Activated B cell treated with CpG ODN at 0.5 μM for 24 hours (primary cell): ENCODE measurements at places on chromosomes 5 and 9.
A peak's percentile ranks its signal among the peaks of the same experiment; 100 is the strongest.

DNA sequence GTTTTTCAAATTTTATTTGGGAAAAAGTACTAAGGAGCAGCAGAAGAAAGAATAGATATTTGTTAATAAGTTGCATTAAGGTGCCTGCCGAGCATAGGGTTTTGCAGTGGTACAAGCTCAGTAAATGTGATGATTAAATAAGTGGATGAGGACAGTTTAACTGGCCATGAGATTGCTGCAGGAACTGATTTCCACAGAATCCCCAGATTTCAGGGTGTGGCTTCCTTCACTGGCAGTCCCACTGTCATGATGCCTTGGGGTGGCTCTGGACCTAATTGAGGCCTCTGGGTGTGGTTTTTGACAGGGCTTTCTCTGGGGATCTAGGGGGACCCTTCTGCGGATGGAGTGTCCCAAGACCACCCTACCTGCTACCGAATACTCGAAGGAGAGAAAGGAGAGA is 1.4 kb downstream of the PHF24 start:
- H3K36me3 ChIP-seq: no peaks in the 10 kb centered on the region
- H3K27me3 ChIP-seq: peaks cover 57% of the 10 kb centered on the region
- H3K27ac ChIP-seq: no peak overlapping the region
- no peak overlapping the region for H3K4me3 ChIP-seq
- DNase-seq: no peak

- peaks cover 57% of the 10 kb centered on the region for H3K4me1 ChIP-seq
- peak; percentile 59 for DNase-seq
- no peaks in the 10 kb centered on the region for H3K36me3 ChIP-seq
Observed at GRCh38 chr5:124056991-124057723, 545.2 kb downstream of the CSNK1G3 start.

DNA sequence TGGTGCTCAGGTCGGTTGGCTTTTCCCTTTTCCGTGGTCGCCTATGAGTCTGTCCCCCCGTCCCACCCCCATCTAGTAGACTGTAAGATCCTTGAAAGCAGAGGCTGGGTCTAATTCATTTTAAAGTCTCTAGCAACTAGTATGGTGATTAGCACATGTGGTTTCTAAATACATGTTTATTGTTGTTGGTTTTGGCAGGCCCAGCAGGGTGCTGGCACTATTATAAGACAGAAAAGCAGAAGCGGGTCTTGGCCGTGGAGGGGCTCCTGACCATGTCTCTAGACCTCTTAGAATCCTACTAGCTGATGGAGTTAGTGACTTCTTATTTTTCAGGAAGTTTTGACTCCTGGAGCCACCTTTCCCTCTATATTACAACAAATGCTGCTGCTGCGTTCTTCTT is 61.5 kb upstream of the TNFSF8 start:
- no peaks in the 10 kb centered on the region for H3K27me3 ChIP-seq
- no peaks in the 10 kb centered on the region for H3K36me3 ChIP-seq
- H3K4me3 ChIP-seq: no peak overlapping the region
- DNase-seq: no peak
- H3K4me1 ChIP-seq: peaks cover 16% of the 10 kb centered on the region
- no peak overlapping the region for H3K27ac ChIP-seq

GRCh38 chr5:15320871-15321270 is 179.1 kb upstream of the FBXL7 start:
- H3K4me1 ChIP-seq: no peaks in the 10 kb centered on the region
- no peak overlapping the region for H3K4me3 ChIP-seq
- no peak for DNase-seq
- H3K36me3 ChIP-seq: no peaks in the 10 kb centered on the region

DNA sequence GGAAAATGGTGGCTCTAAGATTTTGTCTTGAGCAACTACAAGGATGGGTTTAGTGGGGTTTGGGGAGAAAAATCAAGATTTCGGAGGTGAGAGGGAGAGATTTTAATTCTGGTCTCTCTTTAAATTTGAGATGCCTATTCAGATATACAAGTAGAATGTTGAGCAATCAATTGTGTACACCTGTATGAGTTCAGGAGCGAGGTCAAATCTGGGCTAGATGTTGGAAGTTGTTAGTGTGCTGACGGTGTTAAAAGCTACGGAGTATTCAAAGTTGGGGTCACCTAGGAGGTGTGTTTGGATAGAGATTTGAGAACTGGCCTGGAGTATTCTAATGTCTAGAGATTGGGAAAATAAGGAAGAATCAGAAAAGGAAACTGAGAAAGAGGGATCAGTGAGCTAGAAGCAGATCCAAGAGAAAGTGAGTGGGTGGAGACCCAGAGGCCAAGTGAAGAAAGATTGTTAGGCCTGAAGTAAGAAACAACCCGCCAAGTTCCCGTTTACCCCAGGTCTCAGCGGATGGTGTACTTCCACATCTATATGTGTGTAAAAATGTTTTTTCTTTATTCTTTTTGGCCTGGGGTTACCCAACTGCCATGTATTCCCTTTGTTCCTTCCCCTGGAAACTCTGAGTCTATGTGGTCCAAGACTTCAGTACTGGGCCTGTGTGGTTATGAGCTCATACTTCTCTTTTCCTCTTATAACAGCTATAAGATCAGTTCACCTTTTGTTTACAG is 11.9 kb upstream of the ARHGAP26 start:
- no peak overlapping the region for H3K27ac ChIP-seq
- DNase-seq: no peak
- no peak overlapping the region for H3K4me3 ChIP-seq
- H3K36me3 ChIP-seq: no peaks in the 10 kb centered on the region

DNA sequence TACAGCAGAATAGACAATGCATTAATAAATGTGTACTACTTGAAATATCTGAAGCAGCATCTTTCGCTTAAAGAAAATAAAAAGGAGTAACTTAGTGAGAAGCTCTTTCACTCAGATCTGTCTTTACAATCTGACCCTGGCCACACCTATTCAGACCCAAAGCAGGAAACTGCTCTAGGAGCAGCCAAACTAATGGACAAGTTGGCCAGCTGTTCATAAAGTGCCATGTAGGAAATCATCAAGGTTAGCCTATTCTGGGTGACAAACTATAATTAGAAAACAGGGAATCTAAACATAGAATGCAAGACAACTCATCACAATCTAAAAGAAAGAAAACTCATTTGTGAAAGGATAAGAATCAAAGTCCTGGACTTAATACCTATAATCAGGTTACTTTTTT is 101.3 kb downstream of the AGTPBP1 start:
- peaks cover 31% of the 10 kb centered on the region for H3K36me3 ChIP-seq
- no peak overlapping the region for H3K27ac ChIP-seq
- no peak for DNase-seq
- H3K4me3 ChIP-seq: no peak overlapping the region
- peaks cover 2% of the 10 kb centered on the region for H3K4me1 ChIP-seq

- no peak overlapping the region for H3K27ac ChIP-seq
- H3K4me1 ChIP-seq: no peaks in the 10 kb centered on the region
- no peak for DNase-seq
- no peaks in the 10 kb centered on the region for H3K27me3 ChIP-seq
- H3K36me3 ChIP-seq: no peaks in the 10 kb centered on the region
- no peak overlapping the region for H3K4me3 ChIP-seq
Observed at GRCh38 chr9:84807870-84808390, 138.4 kb downstream of the NTRK2 start.

DNA sequence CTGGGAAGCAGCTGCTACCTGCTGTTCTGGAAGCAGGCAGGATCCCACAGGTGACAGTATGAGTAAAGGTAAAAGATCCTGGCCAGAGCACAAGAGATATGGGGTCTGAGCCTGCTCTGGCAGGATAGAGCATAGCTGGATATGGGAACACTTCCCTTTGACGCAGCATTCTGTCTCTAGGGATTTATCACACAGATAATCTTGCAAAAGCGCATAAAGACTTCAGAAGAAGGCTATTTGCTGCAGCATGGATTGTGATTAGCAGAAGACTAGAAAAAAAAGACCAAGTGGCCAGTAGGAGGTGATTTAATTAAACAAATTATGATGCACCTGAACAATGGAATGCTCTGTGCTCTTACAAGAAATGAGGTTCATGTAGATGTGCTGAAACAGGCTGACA is 52.4 kb upstream of the PWWP2A start:
- no peaks in the 10 kb centered on the region for H3K4me1 ChIP-seq
- no peak overlapping the region for H3K27ac ChIP-seq
- no peaks in the 10 kb centered on the region for H3K36me3 ChIP-seq
- H3K27me3 ChIP-seq: peaks cover 15% of the 10 kb centered on the region
- no peak for DNase-seq

GRCh38 chr5:133304178-133304577 is 252.4 kb downstream of the HSPA4 start:
- H3K27me3 ChIP-seq: peaks cover 5% of the 10 kb centered on the region
- no peak overlapping the region for H3K27ac ChIP-seq
- H3K4me1 ChIP-seq: no peaks in the 10 kb centered on the region
- no peaks in the 10 kb centered on the region for H3K36me3 ChIP-seq
- no peak overlapping the region for H3K4me3 ChIP-seq
- DNase-seq: no peak

- H3K4me1 ChIP-seq: no peaks in the 10 kb centered on the region
- DNase-seq: no peak
- no peak overlapping the region for H3K4me3 ChIP-seq
- H3K27ac ChIP-seq: no peak overlapping the region
- no peaks in the 10 kb centered on the region for H3K36me3 ChIP-seq
Observed at GRCh38 chr5:137268646-137269045, 230.5 kb downstream of the SPOCK1 start.

DNA sequence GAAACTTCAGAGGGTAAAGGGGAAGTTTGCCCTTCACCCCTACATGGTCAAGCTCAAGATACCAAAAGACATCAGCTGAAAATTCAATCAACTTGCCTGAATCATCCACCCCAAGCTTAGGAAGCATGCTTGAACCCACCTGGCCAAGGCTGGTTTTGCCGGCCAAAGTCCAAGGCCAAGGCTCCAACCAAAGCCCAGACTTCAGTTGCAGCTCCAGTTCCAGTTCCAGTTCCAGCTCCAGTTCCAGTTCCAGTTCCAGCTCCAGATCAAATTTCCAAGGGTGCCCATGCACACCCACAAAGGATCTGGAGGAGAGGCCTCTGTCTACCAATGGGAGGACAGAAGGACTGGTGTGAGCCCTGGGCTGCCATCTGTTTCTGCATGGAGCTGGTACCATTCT is 4.6 kb upstream of the SERINC5 start:
- no peaks in the 10 kb centered on the region for H3K27me3 ChIP-seq
- peaks cover 15% of the 10 kb centered on the region for H3K4me1 ChIP-seq
- DNase-seq: no peak
- H3K36me3 ChIP-seq: peaks cover 5% of the 10 kb centered on the region
- H3K4me3 ChIP-seq: no peak overlapping the region

DNA sequence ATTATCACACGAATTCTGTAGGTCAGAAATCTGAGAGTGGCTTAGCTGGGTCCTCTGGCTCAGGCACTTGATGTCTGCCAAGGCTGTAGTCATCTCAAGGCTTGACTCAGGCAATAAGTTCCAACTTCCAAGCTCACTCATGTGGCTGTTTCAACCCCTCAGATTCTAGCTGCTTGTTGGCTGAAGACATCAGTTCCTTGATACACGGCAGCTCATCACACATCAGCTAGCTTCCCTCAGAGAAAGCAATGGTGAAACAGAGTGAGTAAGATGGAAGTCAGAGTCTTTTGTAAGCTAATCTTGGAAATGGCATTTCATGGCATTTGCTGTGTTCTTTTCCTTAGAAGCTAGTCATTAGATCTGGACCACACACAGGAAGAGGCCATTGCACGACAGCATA is 204.2 kb upstream of the PTGER4 start:
- no peaks in the 10 kb centered on the region for H3K36me3 ChIP-seq
- H3K4me1 ChIP-seq: peaks cover 3% of the 10 kb centered on the region

DNA sequence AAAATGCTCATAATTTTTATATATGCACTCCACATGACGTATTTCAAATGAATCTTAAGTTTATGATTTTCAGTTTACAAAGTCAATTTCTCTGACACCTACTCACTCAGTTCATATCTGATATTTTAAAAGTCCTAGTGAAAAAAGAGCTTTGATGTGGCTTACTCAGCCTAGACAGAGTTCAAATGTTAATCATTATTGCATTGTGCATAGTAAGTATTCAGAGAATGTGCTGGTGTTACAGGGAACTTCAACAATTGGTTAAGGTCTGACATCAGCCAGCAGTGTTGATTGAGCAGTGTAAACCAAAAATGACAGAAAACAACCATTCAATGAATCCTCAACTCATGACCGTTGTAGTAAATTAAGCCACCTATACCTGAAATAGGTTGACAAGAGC is 147.2 kb upstream of the LHFPL2 start:
- H3K36me3 ChIP-seq: peaks cover 6% of the 10 kb centered on the region
- H3K27me3 ChIP-seq: no peaks in the 10 kb centered on the region
- H3K4me3 ChIP-seq: no peak overlapping the region
- no peak overlapping the region for H3K27ac ChIP-seq
- no peak for DNase-seq
- peaks cover 63% of the 10 kb centered on the region for H3K4me1 ChIP-seq

DNA sequence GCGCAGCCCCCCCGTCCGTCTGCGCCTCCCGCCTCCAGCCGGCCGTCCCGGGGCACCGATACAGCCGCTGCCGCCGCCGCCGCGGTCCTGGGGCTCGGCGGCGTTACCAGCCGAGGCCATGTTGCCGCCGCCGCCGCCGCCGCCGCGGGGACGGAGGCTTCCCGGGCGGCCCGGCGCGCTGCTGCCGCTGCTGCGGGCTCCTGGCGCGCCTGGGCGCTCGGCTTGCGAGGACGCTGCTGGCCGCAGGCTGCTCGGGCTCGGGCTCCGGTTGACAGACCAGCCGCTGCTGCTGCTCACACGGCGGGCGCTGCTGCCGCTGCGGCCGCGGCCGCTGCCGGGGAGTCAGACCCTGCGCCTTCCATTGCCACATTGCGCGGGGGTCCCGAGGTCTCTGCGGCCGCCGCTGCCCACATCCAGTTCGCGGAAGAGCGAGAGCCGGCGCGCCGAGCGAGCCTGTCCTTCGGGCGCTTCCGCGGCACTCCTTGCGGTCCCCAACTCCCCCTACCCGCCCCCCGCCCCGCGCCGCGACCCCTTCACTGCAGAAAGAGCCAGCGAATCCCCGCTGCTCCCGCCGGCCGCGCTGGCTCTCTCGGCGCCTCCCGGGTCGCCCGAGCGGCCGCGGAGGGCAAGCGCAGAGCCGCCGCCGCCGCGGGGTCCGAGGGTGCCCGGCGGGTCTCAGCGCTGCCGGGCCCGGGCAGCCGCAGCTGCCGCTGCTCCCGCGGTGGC is 8.4 kb downstream of the PTCH1 start:
- peaks cover 43% of the 10 kb centered on the region for H3K27me3 ChIP-seq
- peak; percentile 29 for DNase-seq
- H3K4me1 ChIP-seq: peaks cover 57% of the 10 kb centered on the region

GRCh38 chr5:169583424-169584220 is at the start of gene SPDL1:
SPDL1 (plus strand) TSS chr5:169583773; CDS start chr5:169588417, 4,644 bp downstream.
- H3K27me3 ChIP-seq: peaks cover 6% of the 10 kb centered on the region
- peak within 1 kb of the TSS; percentile 93 for H3K27ac ChIP-seq
- peak within 1 kb of the TSS; percentile 99 for H3K4me3 ChIP-seq
- peaks cover 24% of the 10 kb centered on the region for H3K4me1 ChIP-seq
- H3K36me3 ChIP-seq: peaks cover 12% of the 10 kb centered on the region

GRCh38 chr5:56910210-56910965 is 992 bp downstream of the SETD9 start:
- no peaks in the 10 kb centered on the region for H3K27me3 ChIP-seq
- H3K4me1 ChIP-seq: peaks cover 20% of the 10 kb centered on the region
- peak overlapping the region; percentile 96 for H3K27ac ChIP-seq
- no peak for DNase-seq
- H3K36me3 ChIP-seq: peaks cover 10% of the 10 kb centered on the region

- peaks cover 24% of the 10 kb centered on the region for H3K27me3 ChIP-seq
- H3K27ac ChIP-seq: no peak overlapping the region
- no peak for DNase-seq
- no peak overlapping the region for H3K4me3 ChIP-seq
- H3K4me1 ChIP-seq: no peaks in the 10 kb centered on the region
Observed at GRCh38 chr5:929596-929995, 36.9 kb downstream of the TRIP13 start.

GRCh38 chr5:4027088-4027734 is 431.6 kb downstream of the IRX1 start:
- no peak overlapping the region for H3K27ac ChIP-seq
- DNase-seq: no peak
- H3K4me3 ChIP-seq: no peak overlapping the region
- no peaks in the 10 kb centered on the region for H3K27me3 ChIP-seq
- H3K4me1 ChIP-seq: peaks cover 4% of the 10 kb centered on the region
- H3K36me3 ChIP-seq: no peaks in the 10 kb centered on the region
